Stimulated activated CD4-positive, alpha-beta T cell treated with anti-CD3 and anti-CD28 coated beads, Interleukin-4, amount 100 ng/mL, for 48 hours (primary cell): ENCODE measurements at places on chromosomes 13 and 19.

DNA sequence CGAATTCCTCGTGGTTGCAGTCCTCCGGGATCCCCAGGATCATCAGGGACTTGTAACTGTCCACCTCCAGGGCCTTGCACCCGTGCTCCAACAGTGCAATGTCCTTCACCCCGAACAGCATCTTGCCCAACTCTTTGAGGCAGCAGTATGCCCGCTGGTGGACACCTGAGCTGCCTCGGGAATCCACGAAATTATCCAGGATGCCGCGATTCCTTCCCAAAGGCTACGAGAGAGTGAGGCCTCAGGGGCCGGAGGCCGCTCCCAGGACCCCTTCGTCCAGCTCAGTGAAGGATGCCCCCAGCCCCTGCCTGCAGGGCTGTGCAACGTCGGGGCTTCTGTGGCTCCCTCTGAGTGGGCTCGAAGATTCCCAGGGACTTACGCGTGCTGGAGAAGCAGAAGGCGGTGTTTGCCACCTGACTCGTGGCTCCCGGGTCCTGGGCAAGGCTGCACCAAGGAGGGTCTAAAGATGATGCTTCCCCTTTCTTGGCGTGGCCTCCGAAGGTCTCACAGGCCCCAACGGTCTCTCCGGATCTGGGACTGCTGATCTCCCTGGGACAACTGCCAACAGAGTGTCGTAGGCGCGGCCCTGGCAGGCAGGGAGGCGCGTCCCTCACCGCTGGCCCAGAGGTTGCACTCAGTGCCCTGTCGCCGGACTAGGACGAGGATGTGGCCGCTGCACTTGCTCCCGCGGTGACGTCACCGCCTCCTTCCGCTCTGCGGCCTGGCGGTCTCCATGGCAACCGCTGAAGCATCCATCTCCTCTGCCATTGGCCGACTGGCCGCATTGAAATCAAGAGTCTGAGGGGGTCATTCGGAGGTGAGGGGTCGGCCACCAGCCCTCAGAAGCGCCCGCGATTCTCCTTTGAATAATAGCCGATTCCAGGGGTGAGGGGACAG, at the start of gene PNMA8C:
TSS of gene PNMA8C (minus strand) at position 698 of the 897 bp plus-strand sequence. CDS start at position 121, 577 bp downstream.
- DNase-seq = peak; percentile 42

DNA sequence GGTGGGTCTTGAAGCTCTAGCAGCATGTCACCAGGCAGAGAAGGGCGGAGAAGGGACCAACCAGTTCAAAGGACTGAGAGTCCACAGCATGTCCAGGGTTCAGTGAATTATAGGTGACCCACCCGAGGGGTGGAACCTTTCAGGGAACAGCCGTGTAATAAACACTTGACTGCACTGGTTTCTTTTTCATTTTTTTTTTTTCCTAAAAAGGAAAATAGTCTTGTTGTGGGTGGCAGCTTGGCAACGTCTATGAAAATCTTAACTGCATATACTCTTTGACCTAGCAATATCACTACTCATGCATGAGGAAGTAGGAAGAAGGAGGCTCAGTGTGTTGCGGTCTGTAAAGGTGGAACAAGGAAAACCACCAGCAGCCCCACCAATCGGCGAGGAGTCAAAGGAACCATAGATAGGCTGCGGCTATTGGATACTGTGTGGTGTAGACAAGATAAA, 13.0 kb upstream of the MYH14 start:
- DNase-seq = no peak

DNA sequence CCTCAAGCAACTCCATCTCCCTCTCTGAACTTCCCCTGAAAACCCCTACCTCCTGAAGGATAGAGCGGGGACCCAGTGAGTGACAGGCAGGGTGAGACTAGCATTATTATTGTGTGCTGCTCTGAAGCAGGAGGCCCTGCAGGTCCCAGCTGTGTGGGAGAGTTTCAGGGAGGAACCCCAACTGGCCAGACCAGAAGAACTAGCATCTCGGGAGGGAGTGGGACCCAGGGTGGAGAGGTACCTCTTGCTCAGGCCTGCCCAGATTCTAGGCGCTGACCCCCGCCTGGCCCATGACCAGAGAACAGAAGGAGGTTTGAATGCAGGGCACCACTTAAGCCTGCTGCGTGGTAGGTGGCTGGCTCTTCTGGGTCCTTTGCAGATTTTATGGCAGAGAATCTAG, 5.7 kb upstream of the LYPD3 start:
- DNase-seq = no peak

- DNase-seq = no peak
These were observed 12.2 kb upstream of the IFNL1 start for GRCh38 chr19:39284032-39284431.

DNA sequence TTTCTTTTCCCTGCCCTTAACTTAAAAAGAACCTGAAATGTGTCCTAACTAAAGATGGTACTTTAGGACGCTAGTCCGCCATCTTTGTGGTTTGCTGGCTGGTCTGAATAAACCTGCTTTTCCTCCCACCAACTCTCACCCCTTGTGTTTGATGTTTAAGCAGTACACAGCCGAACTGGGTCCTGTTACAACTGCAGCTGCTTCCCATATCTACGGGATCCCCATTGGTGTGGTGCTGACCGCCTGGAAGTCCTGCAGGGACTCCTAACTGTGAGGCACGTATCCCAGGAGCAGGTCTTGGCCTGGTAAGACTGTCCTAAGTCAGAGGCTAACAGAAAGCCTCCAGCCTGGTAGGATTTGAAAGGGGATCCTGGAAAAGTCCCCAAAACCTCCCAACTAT, 40.9 kb upstream of the VSTM2B start:
- DNase-seq = no peak

DNA sequence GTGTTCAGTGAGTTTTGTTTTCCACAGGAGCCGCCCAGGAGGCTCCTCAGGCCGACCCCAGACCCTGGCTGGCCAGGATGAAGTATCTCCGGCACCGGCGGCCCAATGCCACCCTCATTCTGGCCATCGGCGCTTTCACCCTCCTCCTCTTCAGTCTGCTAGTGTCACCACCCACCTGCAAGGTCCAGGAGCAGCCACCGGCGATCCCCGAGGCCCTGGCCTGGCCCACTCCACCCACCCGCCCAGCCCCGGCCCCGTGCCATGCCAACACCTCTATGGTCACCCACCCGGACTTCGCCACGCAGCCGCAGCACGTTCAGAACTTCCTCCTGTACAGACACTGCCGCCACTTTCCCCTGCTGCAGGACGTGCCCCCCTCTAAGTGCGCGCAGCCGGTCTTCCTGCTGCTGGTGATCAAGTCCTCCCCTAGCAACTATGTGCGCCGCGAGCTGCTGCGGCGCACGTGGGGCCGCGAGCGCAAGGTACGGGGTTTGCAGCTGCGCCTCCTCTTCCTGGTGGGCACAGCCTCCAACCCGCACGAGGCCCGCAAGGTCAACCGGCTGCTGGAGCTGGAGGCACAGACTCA, 12.9 kb downstream of the B3GNT3 start:
- DNase-seq = no peak
